Central memory CD8-positive, alpha-beta T cell (primary cell): ENCODE measurements at places on chromosomes 4 and X.

- peaks cover under 1% of the 10 kb centered on the region for H3K27me3 ChIP-seq
- no peak overlapping the region for H3K4me3 ChIP-seq
- no peaks in the 10 kb centered on the region for H3K4me1 ChIP-seq
- no peaks in the 10 kb centered on the region for H3K36me3 ChIP-seq
- no peak for DNase-seq
Observed at GRCh38 chrX:150240643-150240970, 122.5 kb upstream of the MAMLD1 start.

- H3K36me3 ChIP-seq = peaks cover 2% of the 10 kb centered on the region
- no peaks in the 10 kb centered on the region for H3K4me1 ChIP-seq
- H3K27ac ChIP-seq = no peak overlapping the region
- peaks cover 62% of the 10 kb centered on the region for H3K27me3 ChIP-seq
Observed at GRCh38 chr4:3684546-3684945, 81.6 kb upstream of the ADRA2C start.

DNA sequence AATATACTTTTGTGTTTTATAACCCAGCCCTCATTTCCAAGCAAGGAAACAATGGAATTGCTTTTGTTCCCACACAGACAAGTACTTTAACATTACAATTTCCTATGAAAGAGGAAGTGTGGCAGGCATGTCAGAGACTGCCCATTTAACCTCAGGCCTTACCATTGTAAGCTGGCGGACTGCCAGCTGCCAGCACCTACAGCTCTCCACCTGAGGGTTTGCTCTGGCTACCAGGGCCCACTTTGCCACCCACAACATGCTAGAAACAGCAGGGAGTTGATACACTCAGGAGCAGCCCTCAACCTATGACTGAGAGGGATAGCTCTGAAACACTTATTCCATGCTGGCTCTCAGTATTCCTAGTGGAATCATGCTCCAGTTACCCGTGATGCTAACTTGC is 152.3 kb upstream of the PRDX4 start:
- no peaks in the 10 kb centered on the region for H3K4me1 ChIP-seq
- H3K36me3 ChIP-seq = peaks cover 1% of the 10 kb centered on the region
- no peak for DNase-seq
- H3K27ac ChIP-seq = no peak overlapping the region

- no peak overlapping the region for H3K27ac ChIP-seq
- H3K27me3 ChIP-seq = peaks cover 20% of the 10 kb centered on the region
Observed at GRCh38 chr4:123390846-123391456, 5.6 kb upstream of the SPRY1 start.

GRCh38 chr4:180650273-180650672 is 1592.9 kb upstream of the TENM3 start:
- no peaks in the 10 kb centered on the region for H3K36me3 ChIP-seq
- DNase-seq = no peak
- no peak overlapping the region for H3K4me3 ChIP-seq
- no peaks in the 10 kb centered on the region for H3K27me3 ChIP-seq
- no peaks in the 10 kb centered on the region for H3K4me1 ChIP-seq

DNA sequence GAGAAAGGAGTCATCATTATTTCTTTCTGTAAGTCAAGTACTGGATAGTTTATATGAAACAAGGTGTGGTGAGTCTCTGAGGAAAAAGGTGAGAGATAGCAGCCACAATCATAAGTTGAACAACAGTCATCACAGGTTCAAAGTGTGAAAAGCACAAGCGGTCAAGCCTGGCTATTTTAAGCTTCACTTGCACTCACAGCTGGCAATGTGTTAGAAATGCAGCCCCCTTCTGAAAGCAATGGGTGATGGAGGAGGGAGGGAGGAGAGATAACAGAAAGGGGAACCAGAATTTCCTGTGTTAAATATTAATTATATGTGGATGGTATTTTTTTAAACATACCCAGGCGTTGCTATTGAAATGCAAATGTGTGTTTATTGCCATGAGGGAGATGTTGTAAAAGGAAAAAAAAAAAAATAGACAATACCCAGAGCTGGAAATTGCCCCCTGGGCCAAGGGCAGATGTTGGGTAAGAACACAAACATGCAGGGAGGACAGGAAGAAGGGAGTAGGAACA is 26.9 kb upstream of the BMP3 start:
- peaks cover 10% of the 10 kb centered on the region for H3K4me1 ChIP-seq
- no peak for DNase-seq
- H3K36me3 ChIP-seq = no peaks in the 10 kb centered on the region
- H3K4me3 ChIP-seq = no peak overlapping the region

- H3K4me1 ChIP-seq = no peaks in the 10 kb centered on the region
- no peaks in the 10 kb centered on the region for H3K27me3 ChIP-seq
- no peak overlapping the region for H3K4me3 ChIP-seq
- peaks cover 2% of the 10 kb centered on the region for H3K36me3 ChIP-seq
- H3K27ac ChIP-seq = no peak overlapping the region
Observed at GRCh38 chr4:176780995-176781738, 11.6 kb downstream of the VEGFC start.

DNA sequence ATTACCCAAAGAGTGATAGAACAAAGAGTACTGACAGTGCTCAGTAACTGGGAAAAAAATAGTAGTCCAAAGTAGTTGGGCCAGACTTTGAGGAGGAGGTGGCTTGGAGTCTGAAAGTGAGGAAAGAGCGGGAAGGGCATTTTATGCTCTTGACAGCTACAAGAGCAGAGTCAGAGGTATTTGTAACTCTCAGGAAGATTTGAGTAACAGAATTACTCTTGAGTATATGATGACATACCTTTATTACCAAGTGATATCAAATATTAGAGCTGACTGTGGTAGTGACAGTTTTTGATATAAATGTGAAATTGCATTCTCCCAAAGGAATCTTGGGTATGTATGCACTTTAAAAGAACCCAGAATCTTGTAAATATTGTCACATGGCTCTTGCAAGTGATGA is 2.2 kb downstream of the SLAIN2 start:
- peaks cover 67% of the 10 kb centered on the region for H3K4me1 ChIP-seq
- H3K4me3 ChIP-seq = peak overlapping the region; percentile 90
- peaks cover 9% of the 10 kb centered on the region for H3K36me3 ChIP-seq
- DNase-seq = no peak
- no peak overlapping the region for H3K27ac ChIP-seq

DNA sequence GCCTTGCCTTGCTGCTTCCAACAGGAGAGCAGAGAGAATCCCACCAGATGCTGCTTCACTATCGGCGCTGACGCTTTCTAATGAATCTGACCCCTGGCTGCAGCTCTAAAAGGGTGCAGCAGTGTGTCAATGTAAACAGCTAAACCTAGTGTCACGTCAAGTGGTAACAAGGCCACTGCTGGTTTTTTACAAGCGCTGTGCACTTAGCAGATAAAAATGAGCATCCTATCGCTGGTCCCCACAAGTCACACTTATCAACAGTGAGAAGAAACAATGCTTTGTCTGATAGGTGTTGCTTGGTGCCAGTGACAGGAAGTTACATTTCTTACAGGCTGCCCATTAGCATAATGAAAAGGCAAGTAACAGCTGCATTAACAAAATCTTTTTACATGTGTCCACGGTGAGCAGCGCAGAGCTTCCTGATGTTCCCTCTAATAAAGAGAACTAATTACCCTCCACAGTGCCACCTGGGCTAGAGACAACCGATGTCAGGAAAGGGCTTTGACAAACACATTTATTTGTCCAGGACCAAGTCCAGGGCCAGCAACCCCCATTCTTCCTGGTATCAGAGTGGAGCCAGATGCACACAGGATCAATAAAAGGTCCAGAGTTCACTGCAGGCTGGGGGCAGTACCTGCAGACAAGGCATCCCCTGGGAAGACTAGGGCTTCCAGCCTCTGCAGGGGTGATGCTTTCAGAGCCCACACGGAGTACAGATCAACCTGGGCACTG is 176.0 kb downstream of the MGST2 start:
- no peaks in the 10 kb centered on the region for H3K36me3 ChIP-seq
- no peak overlapping the region for H3K27ac ChIP-seq
- H3K4me3 ChIP-seq = no peak overlapping the region

- H3K36me3 ChIP-seq = no peaks in the 10 kb centered on the region
- H3K27ac ChIP-seq = no peak overlapping the region
- no peaks in the 10 kb centered on the region for H3K27me3 ChIP-seq
Observed at GRCh38 chrX:113804291-113804690, 779.6 kb upstream of the HTR2C start.
